ENCODE measurements at places on chromosomes 4 and X.

GRCh38 chrX:144681501-144681900 is 565.8 kb upstream of the SPANXN1 start:
- DNase-seq: no peak

GRCh38 chr4:138835832-138836533 is 179.6 kb upstream of the NOCT start:
- no peak for DNase-seq

DNA sequence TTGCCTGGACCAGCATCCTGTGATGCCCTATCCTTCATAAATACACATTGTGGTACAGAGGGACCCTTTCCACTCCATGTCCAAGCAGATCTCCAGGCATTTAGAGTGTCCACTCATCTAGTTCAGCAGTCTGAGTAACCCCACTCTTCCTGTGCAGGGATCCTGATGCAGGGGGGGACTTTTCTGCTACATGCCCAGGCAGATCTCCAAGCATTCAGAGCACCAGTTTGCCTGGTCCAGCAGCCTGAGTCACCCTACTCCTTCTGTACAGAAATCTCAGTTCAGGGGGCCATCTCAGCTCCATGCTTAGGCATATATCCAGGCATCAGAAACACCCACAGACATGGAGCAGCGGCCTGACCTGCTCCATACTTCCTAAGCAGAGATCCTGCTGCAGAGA is 1089.8 kb downstream of the FAT4 start:
- DNase-seq: no peak

- DNase-seq: no peak
Observed at GRCh38 chr4:3223956-3224748, 24.8 kb upstream of the MSANTD1 start.

DNA sequence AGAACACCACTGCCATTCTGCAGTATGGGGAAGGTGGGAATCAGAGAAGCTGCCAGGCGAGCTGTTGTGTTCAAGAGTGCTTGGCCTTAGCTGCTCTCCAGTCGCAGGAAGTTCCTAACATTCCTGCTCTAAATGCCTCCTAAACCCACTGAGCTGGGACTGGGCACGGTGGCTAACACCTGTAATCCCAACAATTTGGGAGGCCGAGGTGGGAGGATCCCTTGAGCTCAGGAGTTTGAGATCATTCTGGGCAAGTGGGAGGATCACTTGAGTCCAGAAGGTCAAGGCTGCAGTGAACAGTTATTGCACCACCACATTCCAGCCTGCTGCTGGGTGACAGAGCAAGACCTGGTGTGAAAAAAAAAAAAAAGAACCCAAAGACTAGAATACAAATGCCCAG is 690.3 kb upstream of the FAM241A start:
- no peak for DNase-seq

DNA sequence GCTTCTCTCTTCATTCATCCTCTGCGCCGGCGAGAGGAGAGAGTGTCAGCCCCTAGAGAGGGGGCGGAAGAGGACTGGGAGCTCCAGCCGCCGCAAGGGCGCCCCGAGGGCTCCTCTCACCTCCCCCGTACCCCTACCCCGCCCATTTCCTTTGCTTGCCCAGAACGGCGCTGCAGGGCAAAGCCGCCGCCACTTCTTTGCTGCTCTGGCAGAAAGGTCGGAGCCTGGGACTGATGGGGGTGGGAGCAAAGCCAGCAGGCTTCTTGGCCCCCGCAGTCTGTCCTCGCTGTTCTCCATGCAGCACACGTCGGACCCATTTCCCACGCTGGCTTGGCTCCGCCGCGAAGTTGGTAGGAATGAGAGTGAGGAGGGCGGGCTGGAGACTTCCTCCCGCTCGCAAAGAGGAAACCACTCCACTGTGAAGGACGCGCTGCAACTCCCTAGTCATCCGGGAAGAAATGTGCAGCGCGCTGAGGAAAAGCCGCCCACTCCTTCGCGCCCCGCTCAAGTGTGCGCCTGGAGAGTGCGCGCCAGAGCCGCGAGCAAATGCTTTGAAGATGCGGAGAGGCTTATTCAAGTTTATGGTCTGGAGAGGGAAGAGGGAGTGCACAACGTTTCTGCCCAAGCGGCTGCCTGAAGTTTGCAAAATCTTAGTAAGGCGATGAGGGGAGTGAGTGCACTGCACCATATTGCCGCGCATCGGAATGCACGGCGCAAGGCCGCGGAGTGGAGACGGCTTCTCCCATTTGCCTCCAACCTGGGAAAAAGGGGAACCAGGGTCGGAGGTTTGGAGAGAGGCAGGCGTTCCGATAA is 2.8 kb upstream of the PCDH7 start:
- DNase-seq: no peak

- no peak for DNase-seq
Observed at GRCh38 chrX:132940727-132941327, 17.6 kb downstream of the HS6ST2 start.

DNA sequence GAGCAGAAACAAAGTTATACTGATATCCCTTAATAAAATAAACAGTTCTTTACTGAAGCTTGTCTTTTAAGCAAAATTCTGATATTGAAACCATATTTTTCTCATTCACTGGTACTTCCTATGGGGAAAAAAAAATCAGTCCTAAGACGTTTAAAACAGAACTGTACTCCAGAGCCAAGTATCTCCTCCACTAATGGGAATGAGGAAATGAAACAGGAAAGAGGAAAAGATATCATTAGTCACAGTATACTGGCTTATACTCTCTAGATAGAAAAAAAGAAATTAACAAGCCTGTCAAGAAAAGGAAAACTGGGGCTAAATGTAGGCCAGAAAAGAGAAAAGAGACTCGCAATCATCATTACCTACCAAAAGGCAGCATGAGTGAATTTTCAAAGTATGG is 252.7 kb downstream of the CENPC start:
- DNase-seq: no peak

- no peak for DNase-seq
Observed at GRCh38 chrX:143854006-143854405, 29.9 kb upstream of the UBE2NL start.

- no peak for DNase-seq
Observed at GRCh38 chr4:77652237-77652897, 46.7 kb downstream of the CXCL13 start.

DNA sequence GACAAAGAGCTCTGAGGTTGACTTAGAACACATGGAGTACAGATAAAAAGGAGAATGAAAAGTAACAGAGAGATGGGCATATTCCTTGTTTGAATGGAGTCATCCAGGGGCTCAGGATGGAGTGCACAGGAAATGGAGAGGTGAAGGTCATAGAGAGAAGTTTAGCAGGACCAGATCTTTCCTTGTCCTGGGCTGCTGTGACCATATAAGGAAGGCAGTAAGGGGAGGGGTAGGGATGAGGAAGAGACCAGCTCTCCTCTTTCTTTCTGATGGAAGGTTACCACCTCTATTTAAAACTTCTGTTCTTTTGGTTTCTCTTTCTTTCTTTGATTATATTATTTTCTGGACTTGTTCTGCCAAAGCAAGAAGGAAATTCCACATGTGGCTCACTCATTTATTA is 27.0 kb downstream of the AR start:
- DNase-seq: no peak

GRCh38 chr4:168551945-168552695 is 55.3 kb downstream of the PALLD start:
- no peak for DNase-seq

- no peak for DNase-seq
Observed at GRCh38 chrX:123424546-123424945, 240.5 kb downstream of the GRIA3 start.

- no peak for DNase-seq
Observed at GRCh38 chr4:54495641-54496040, 162.1 kb upstream of the KIT start.
